GM04503 (cell line): ENCODE measurements at places on chromosomes 2 and 18.

DNA sequence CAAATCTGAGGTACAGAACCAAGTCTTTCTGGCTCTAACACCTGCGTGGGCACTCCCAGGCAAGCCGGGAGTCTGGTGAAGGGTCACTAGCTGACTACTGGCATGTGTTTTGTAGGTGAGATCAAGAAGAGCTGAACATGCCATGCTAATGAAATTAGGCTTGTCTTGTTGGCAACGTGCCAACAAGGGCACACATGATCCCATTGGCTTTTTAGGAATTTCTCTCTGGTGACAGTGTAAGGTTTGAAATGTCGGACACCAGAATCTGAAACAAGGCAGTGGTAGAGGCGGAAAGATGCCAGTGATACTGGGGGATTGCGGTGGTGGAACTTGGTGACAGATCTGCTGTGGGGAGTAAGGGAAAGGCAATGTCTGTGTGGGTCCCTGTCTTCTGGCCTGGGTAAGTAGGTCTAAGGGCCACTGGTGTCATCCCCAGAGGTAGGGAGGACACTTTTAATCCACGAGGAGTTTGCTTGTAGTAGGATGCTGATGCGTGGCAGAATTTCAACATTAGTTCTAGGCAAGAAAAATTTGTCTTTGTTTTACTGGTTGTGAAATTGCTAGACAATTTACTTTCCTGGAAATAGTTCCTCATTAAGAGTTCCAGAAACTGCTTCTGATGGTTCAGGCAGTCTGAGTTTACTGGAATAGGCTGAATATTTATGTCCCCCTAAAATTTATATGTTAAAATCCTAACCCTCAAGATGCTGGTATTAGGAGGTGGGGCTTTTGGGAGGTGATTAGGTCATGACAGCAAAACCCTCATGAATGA lies 52.6 kb upstream of the ACMSD start:
- no peak for DNase-seq

DNA sequence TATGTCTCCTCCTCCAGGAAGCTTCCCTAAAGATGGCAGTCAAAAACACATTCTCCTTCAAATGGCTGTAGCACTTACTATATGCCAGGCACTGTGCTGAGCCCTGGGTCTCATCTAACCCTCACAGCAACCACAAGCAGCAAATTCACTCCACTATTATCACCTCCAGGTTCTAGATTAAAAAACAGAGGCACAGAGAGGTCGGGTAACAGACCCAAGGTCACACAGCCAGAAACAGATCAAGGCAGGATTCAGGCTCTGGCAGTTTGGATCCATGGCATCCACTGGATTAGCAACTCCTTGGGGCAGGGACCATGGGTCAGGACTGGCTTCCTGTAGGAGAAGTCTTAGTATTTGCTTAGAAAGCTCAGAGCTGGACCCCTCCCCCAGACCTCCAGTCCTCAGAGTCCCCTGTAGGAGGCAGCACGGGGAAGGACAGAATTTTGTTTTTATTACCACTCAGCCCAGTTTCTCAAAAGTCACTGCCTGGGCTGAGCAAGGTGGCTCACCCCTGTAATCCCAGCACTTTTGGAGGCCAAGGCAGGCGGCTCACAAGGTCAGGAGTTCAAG lies 34.4 kb downstream of the ZFP36L2 start:
- no peak for DNase-seq

- DNase-seq: peak; percentile 11
Observed at GRCh38 chr2:228446734-228447133, 265.2 kb upstream of the SPHKAP start.

GRCh38 chr2:54429811-54430551 lies 26.1 kb upstream of the SPTBN1 start:
- no peak for DNase-seq

- DNase-seq: no peak
Observed at GRCh38 chr2:119366161-119366648, 429 bp downstream of the C2orf76 start.
